ENCODE measurements at places on chromosomes 4 and X. TPM values are rescaled to one million over a fixed set of nuclear protein-coding genes. Genes with fewer than 3 reads are reported as not detected.

GRCh38 chr4:88813013-88813412 lies 115.4 kb upstream of the NAP1L5 start:
- DNase-seq: no peak

DNA sequence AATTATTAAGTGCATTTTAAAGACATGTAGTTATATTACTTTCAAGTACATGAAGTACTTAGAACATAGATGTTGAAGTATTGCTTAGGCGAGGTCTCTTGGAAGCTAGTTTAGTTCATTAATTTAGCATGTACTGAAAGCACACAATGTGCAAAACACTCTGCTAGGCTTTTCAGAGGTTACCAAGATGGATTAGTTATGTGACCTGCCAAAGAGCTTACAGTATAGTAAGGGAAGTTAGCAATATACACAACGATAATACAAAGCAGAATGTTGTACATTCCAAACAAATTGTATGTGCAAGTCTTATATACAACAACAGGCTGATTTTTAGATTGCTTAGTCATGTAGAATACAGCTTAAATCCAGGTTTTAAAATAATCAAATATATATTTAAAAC lies 118.5 kb upstream of the NRK start:
- DNase-seq: no peak

The LRP2BP gene
- polyA plus RNA-seq: 0.30 TPM

The DCAF16 gene
- 14.6 TPM for polyA plus RNA-seq

- no peak for DNase-seq
Observed at GRCh38 chr4:176492646-176493302, 173.0 kb downstream of the SPCS3 start.

The GLRA3 gene
- not detected for polyA plus RNA-seq

DNA sequence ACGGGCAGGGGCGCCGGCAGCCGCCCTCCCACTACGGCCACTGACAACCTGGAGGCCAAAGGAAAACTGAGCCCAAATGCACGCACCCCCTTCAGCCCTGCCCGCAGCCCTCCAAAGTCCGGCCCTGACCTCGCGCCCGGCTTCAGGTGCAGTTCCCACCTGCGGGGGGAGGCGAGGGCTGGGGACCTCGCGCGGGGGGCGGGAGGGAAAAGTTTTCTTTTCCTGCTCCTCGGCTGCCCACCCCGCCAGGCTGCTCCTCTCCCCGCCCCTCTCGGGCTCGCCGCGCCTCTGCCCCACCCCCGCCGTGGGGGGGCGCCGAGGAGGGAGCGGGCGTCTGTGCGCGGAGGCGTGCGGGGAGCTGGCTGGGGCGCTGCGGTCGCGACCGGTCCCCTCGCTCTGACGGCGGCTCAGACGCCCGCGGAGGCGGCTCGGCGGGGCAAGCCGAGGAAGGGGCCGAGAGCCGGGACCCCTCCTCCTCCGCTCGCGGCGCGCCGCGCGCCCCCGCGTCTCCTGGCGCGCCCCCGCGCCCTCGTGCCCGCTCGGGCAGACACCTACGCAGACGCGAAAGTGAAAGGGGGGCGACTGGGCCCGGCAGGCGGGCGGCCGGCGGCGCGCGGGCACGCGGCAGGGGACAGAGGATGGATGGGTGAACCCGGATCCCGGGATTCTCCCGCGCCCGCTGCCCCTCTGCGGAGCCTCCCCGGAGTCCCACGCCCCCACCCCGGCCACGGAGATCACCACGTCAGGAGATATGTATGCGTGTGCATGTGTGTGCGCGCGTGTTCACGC lies 3.1 kb upstream of the NR3C2 start:
- peak; percentile 68 for DNase-seq

DNA sequence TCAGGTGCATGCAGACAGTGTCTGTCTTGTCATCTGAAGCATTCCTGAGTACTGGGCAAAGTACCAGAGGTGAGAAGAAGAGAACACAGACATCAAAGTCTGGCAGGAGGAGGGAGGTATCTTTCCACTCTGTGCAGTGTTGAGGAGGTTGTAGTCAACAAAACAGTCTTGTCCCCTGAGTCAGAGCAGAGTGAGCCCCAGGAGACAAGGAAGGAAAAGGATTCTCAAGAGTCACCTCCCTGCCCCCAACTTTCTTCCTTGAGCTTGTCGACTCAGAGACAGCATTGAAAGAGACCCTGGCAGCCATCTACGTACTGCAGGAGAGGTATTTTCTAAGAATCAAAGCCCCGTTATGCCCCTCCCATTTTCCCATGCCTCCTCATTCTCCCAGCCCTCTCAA lies 4.4 kb upstream of the SRPX start:
- no peak for DNase-seq

GRCh38 chr4:12579172-12579571 lies 905.0 kb downstream of the RAB28 start:
- no peak for DNase-seq

DNA sequence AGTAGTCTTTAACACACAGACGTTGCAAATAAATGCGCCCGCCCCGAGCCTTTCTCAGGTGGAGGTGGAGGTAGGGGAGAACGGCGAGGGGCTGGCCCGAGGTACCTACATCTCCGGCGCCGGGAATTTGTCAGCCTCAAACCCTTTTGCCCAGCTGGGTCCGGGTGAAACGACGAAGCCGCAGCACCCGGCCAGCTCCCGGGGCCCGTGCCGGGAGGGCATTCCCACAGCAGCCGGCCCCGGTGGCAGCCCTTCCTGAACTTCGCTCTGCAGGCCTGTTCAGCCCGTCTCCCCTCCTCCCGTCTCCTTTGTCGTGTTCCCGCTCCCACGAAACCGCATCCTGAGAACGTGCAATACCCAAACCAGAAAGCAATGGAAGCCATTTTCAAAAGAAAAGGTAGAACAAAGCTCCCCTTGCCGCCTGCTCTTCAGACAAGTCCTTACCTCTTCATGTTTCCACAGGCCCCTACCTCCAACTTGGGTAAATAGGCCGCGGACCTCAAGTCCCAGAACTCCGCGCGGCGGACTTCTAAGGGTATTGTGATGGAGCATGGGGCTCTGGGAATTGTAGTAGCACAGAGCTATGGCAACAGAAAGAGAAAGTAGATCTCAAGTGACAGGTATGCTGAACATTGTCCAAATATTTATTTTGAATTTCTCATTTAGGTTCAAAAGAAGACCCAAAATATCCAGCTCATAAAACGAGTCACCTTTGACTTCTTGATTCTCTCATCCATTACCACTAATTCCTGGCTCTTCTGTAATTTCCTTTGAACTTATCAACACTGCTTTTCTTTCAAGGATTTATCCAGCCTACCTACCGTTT lies at the start of gene RBM41:
Gene RBM41 (minus strand): TSS at position 501 of the 826 bp plus-strand sequence. CDS start 49 bp downstream, at position 452.
- DNase-seq: peak; percentile 81

The ITIH6 gene
- not detected for polyA plus RNA-seq

DNA sequence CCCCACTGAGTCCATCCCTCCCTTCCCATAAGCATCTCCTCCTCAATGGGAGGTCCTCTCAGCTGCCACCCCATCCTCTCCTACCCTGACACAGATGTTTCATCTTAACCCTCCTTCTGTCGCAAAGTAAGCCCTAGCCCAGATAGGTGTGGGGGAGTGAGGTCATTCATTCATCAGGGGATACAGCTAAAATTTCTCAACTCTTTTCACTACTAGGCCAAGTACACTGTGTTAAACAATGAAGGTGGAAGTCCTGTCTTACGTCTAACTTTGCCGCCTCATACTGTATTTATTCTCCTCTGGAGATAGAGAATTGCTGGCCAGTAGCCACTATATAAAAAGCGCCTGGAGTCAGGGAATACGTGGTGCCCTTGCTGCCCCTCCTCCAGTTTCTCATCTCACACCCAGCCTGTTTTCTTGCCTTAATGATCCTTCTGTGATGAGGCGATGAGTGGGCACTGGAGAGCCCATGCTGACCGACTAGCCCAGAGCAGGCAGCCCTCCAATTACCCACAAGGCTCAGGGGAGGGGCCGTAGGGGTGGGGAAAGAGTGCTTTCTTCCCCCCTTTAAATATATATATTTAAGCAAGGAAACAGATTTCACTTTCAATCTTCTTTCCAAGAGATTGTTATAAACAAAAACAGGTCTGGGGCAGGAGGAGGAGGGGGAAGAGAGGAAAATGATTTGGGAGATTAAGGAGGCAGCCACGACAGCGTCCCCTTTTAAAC lies 149.5 kb downstream of the PJA1 start:
- no peak for DNase-seq

- DNase-seq: peak; percentile 83
Observed at GRCh38 chr4:167021545-167022155, 212.6 kb downstream of the SPOCK3 start.

- no peak for DNase-seq
Observed at GRCh38 chr4:28386776-28387175, 1526.1 kb downstream of the STIM2 start.

GRCh38 chrX:153327561-153327960 lies 6.0 kb upstream of the PNMA6F start:
- DNase-seq: no peak

The CT45A1 gene
- not detected for polyA plus RNA-seq

Measured in hepatocyte (in vitro differentiated cells).